Right cardiac atrium (tissue), 5 donors: ENCODE measurements at places on chromosomes 12 and 14.

GRCh38 chr14:71885301-71885700 lies 46.9 kb upstream of the RGS6 start:
- DNase-seq, result no peak

- no peak for DNase-seq
Measured at GRCh38 chr12:91810531-91811451, 334.9 kb downstream of the BTG1 start.

GRCh38 chr14:96275177-96276112 lies 19.4 kb downstream of the BDKRB1 start:
- DNase-seq, result peak; percentile 86

- no peak for DNase-seq
Measured at GRCh38 chr12:108410689-108411088, 71.6 kb upstream of the CMKLR1 start.

- DNase-seq, result no peak
Measured at GRCh38 chr12:123442774-123443173, 6.3 kb upstream of the RILPL2 start.

DNA sequence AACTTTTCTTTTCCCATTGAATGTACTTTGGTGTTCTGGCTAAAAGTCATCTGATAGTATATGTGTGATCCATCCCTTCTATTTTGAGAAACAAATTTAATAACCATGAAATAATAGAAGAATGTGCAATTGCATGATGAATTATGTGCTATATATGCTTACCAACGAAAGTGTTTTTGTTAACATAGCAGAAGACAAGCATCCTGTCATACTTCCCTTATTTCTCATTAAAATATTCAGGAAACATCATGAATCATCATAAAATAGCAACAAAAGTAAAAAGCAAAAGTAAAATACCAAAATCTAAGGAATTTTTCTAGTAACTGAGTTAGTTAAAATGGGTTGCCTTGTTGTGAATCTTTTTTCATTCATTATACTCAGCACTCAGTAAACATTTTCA lies 409.0 kb upstream of the PDE3A start:
- no peak for DNase-seq

GRCh38 chr14:63854330-63854729 lies 1.5 kb downstream of the SYNE2 start:
- DNase-seq, result no peak

GRCh38 chr14:100738704-100739131 lies 12.0 kb downstream of the DLK1 start:
- no peak for DNase-seq

DNA sequence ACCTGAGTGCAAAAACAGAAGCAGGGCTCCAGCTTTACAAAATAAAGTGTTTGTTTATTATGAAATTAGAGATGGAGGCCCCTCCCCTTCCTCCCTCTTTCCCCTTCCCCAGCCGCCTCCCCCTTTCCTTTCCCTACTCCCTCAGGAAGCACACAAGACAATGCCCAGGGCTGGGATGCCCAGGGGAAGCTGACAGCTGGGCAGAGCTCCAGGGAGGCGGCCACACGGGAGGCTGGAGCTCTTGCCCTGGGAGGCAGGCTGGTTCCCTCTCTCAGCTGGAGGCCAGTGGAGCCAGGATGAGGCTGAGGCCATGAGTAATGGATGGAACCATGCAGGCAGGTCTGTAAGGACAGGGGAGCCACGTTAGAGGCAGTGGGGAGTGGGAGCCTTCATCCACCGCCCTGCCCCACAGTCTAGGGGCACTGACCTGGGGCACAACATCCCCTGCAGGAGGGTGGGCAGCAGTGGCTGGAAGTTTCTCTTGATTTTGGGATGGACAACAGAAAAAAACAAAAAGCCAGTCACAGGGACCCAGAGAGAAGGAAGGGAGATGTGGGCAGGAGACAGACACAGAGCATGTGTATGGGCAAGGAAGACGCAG lies 5.1 kb downstream of the PSMB11 start:
- peak; percentile 75 for DNase-seq

- peak; percentile 50 for DNase-seq
Measured at GRCh38 chr12:132259872-132260695, 69.3 kb downstream of the GALNT9 start.

DNA sequence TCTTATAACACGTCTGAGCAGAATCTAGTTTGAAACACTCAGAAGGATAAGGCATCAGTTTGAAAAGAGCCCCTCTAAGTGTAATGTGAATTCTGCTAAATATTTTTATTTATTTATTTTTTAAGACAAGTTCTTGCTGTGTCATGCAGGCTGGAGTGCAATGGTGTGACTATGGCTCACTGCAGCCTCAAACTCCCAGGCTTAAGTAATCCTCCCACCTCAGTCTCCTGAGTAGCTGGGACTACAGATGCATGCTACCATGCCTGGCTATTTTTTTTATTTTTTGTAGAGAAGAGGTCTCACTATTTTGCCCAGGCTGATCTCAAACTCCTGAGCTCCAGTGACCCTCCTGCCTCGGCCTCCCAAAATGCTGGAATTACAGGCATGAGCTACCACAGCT lies 225.9 kb upstream of the SEL1L start:
- no peak for DNase-seq

DNA sequence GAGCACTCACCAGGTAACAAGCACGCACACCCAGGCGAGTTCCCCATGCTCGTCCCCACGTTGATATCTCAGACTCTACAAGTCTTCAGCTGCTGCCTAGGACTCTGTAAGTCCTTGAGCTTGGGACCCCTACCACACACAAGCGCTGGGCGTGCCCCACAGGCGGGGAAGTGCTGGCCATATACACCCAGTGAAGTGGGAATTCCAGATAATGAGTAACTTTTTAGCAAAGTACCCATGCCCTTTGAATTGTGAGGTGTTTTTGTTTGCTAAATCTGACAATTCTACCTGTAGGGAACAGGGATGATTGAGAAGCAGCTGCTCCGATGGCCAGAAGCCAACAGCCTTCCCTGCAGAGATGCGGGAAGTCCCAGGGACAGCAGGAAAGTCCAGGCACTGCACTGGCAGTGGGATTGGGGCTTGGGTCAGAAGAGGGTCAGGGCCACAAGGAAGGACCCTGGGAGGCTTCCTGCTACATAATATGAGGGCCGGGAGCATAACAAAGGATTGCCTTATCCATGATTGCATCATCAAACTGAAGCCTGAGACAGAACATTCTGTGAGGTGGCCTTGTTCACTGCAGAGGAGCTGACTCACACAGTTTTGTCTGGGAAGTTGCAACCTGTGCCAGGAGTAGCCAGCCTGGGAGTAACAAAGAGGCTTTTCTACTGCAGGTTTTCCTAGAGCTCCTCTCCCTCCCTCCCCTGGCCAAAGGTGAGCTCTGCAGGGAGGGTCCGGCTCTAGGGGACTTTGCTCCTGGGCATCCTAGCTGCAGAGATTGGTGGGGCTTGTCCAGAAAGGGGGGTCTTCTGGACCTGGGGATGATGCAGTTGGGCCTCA lies 13.2 kb upstream of the SERPINA3 start:
- DNase-seq, result peak; percentile 86

DNA sequence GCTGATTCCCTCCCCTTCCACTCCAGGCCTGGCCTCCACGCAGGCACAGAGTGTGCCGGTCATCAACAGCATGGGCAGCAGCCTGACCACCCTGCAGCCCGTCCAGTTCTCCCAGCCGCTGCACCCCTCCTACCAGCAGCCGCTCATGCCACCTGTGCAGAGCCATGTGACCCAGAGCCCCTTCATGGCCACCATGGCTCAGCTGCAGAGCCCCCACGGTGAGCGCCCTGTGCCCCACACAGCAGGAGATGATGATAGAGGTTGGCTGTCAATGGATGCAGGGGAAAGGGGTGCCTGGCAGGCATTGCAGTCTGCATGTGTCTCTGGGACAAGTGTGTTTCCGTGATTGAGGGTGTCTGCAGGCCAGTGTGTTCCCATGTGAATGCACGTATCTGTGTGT lies 18.8 kb downstream of the C12orf43 start:
- no peak for DNase-seq
